HCEC 1CT (cell line): ENCODE measurements at places on chromosomes 3 and 15.

- DNase-seq: no peak
Measured at GRCh38 chr3:11735638-11736037, 91.9 kb upstream of the VGLL4 start.

DNA sequence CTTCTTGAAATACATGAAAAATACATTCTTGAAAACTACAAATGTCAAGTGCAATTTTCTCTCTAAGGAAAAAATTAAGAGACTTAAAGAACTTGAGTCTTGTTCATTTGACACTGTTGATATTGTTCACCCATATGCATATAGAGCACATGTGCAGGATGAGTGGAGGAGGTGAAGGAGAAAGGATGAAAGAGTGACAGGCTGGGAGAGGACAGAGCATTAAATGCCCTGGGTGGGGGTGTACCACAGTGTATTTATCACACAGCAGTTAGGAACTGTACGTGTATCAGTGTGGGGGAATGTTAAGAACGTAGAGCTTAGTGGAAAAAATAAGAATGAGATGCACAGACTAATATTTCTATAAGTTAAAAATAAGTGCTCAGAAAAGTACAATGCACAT is 45.7 kb downstream of the CTDSPL start:
- DNase-seq: no peak

GRCh38 chr15:49421991-49422390 is 1.1 kb upstream of the FGF7 start:
- DNase-seq: peak; percentile 71

DNA sequence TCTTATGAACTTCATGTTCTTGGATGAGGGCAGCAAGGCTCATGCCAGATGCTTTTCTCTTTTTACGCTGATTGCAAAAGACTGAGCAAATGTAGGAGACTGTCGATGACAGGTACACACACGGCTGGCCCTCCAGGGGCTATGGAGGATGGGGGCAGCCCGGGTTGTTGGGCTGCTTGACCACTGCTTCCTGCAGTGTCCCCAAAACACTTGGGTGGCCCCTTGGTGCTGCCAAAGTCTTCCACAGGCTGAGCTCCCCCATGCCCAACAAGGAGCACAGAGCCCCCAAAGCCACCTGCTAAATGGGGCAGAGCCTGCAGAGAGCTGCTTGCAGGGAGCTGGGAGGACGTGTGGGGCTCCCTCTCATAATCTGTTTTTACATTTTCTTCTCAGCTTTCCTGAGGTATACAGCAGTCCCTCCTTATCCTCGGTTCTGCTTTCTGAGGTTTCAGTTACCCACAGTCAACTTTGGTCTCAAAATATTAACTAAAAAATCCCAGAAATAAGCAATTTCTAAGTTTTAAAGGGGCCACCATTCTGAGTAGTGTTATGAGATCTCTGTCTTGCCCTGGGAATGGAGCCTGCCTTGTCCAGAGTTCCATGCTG is 7.3 kb downstream of the PRR23E start:
- no peak for DNase-seq
